Hindlimb muscle (tissue), 1 donor: ENCODE measurements at places on chromosomes 4 and X.

DNA sequence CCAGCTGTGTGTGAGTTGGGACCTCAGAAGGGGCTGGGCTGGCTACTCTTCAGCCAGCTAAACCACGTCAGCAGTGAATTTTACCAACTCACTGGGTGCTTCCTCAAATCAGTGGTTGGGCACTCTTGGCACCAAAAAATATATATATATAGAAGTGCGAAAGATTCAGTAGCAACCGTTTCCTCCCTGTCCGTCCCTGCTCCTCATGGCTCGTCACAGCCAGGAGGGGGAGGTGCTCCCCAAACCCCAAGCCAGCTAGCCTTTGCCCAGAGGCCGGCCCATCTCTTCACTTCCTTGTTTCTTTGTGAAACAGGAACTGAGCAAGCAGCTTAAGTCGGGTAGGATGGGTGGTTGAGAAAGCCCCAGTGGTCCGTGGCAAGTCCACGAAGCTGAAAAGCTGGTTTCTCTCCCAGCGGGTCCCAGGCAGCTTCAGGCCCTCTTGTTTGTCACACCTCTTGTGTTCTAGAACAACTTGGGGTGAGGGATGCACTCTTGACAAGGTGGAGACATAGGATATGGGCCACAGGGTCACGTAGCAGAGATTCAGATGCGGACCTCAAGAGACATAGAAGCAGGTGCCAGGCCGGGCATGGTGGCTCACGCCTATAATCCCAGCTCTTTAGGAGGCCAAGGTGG is 6.8 kb upstream of the SASH3 start:
- no peak for DNase-seq

GRCh38 chr4:80790152-80790551 is 240.4 kb upstream of the BMP3 start:
- no peak for DNase-seq

- DNase-seq, result no peak
These were observed 10.3 kb upstream of the VSIG4 start for GRCh38 chrX:66050140-66050569.

GRCh38 chr4:16255730-16256129 is 29.5 kb upstream of the TAPT1 start:
- no peak for DNase-seq

DNA sequence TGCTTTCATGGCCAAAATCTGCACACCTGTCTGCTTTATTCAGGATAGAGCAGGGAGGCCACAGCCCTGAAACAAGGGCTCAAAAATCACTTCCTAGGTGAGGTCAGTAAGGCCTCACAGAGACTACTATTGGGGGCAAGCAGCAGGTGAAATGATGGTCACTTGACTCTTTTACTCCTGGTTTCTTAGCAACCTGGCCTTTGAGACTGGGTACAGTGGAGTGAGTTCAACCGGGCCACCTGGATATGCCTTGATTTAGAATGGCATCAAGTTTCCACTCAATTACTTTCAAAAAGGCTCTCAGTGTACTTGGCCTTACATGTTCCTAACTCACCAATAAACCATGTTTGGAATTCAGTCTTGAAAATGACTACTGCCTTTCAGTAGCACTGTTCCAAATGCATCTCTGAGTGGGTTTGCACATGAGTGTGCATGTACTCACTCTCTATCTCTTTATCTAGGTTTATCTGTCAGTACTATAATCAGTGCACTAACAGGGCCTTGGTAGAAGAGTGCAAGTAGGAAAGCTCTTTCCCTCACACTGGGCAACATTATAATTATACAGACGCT is 388.2 kb downstream of the OPHN1 start:
- DNase-seq, result no peak

DNA sequence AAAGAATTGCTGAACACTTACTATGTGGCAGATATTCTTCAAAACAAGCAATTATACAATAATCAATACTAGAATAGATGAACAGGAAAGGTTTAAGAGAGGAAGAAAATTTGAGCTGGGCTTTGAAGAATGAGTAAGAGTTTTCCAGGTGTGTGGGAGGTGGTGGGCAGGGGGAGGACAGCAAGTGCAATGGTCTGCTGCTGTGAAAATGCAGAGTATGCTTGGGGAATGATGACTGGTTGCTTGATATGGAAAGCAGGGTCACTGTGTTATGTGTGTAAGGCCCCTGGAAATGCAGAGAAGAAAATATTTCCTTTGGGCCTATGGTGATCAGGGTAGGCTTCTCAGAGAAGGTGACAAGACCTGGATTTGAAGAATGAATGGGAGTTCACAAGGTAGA is 300.3 kb downstream of the CAMK2D start:
- no peak for DNase-seq

- DNase-seq, result no peak
These were observed 898.3 kb downstream of the CCSER1 start for GRCh38 chr4:91025241-91026148.

DNA sequence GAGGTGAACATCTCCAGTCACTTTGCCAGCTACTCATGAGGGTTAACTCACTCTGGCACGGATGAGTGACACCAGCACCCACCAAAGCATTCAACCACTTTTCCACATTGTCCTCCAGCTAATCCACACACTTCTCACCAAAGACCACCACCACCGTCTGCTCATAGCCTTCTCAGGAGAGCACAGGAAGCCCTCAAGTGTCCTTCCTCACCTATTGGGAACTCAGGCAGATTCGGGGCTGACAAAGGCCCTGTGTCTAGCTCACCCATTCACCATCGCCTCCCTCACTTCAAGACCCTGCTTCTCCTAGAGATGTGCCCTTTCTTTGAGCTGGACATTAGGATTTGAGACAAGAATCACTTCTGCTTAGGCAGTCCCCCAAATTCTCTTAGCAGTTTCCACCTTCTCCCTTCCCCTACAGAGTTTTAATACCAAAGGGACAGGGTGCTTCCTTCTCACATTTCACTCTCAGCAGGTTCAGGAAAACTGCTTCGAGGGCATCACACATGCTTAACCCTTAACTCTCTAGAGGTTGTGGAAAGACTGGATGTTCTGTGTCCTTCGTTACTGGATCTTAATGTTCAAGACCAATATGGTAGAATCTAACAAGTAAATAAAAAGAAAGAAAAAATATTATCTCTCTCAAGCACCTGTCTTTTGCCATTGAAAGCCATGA is 11.0 kb downstream of the RXFP1 start:
- no peak for DNase-seq

- DNase-seq, result no peak
These were observed 8.2 kb downstream of the SLC38A5 start for GRCh38 chrX:48461830-48462229.

DNA sequence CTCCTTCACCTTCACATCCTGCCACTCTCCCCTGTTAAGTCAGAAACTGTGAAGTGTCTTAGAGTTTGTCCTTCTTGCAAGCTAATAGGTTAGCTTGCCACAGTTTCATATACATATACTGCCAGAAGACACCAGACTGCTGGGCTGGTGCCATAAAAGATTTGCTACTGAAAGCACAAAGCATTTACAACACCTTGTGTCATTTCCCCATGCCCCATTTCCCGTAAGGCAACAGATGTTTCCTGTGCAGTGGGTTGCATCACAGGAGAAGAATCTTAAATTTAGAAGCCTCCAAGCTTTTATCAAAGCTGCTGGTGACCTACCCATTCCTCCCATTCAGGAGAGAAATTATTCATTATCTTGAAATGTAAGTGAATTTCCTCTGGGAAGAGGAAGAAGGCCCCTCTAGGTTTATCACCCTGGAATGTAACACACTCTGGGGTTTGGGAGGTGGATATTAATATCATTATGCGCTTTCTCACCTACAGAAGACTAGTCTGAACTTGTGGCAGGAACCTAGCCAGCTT is 34.5 kb upstream of the RAB33B start:
- DNase-seq, result peak; percentile 35

DNA sequence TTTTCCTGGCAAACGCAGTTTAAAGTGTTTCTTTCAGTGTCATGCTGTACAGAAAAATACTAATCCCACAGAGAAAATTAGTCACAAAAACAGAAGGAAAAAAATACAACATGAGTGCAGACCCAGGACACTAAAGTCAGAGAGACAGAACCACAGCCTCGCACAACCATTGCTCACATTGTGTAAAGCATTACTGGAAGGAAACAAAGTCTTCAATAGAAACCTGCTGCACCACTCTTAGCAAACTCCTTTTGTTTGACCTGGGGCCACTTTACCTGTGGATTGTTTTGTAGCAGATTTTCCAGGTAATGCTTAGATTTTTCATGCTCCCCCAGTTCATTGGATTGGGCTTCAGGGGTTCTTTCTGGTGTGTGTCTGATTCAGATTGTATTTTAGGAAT is 131.8 kb upstream of the TMLHE start:
- DNase-seq, result no peak

GRCh38 chr4:117400039-117400835 is 314.9 kb upstream of the TRAM1L1 start:
- DNase-seq, result no peak

DNA sequence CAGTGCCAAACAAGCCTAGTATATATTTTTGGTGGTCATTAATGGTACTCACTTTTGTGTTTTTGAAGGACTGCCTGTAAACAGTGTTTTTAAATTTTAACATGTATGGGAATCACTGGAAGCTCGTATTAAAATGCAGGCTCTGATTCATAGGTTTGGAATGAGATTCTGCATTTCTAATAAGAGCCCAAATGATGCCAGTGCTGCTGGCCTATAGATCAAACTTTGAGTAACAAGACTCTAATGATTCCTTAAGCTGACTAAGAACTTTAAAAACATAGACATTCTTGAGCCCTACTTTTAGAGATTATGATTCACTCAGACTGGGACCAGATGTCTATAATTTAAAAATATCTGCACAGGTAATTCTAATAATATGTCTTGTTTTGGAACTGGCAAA is 823.2 kb upstream of the LCORL start:
- no peak for DNase-seq

GRCh38 chr4:102533348-102533747 is 32.2 kb downstream of the NFKB1 start:
- DNase-seq, result no peak

DNA sequence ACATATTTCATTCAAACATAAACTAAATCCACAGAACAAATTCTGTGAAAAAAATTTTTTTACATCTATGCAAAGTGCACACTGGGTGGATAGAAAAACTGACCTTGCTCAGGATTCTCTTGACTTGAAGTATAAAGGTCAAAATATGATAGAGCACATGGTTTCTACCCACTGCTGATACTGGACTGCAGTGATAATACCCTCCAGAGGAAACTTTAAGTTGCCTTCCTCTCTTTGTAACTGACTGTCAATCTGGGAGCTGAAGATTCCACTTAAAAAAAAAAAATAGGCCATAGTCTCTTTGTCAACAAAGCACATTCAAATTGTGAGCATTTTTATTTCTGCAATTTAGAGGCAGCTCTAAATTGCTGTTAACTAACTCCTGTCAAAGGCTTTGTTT is 3.2 kb upstream of the AMMECR1 start:
- DNase-seq, result no peak

DNA sequence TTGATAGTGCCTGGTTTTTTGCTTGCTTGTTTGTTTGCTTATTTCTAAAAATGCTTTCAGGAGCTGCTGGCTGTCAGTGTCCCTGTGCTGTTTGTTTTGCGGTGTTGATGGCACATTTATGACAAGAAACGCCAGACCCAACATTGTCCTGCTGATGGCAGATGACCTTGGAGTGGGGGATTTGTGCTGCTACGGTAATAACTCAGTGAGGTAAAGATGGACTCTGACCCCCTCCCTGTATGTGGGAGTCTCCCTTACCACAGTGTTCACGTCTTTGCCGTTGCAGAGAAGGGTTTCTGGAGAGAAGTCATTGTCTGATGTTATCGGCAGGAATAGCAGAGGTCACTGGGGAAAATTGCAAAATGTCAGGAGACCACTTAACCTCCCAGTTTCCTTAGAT is at the start of gene ARSH:
ARSH (plus strand) TSS at position 52 of the 400 bp plus-strand sequence; CDS start at position 119, 67 bp downstream.
- DNase-seq, result no peak

DNA sequence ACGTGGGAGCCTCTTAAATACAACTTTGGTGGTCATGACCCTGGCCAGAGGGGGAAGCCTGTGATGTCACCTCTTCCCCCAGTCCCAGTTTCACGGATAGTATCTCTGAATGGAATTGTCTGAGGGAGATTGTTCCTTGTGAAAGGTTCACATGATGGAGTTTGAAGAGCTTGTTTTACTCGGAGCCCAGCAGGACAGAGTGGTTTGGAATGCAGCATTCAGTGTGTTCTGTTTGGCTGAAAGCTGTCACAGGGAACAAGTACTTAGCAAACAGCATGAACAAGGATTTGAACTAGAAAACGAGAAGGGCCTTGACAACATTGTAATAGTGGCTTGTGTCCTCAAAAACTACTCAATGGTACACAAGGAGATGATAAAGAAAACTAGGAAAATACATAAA is 133.9 kb upstream of the CXorf66 start:
- DNase-seq, result no peak

- no peak for DNase-seq
These were observed 20.5 kb upstream of the CD40LG start for GRCh38 chrX:136627409-136627808.

GRCh38 chr4:140300271-140300970 is 73.0 kb upstream of the SCOC start:
- no peak for DNase-seq

- DNase-seq, result no peak
These were observed 15.0 kb downstream of the C4orf51 start for GRCh38 chr4:145694929-145695328.

DNA sequence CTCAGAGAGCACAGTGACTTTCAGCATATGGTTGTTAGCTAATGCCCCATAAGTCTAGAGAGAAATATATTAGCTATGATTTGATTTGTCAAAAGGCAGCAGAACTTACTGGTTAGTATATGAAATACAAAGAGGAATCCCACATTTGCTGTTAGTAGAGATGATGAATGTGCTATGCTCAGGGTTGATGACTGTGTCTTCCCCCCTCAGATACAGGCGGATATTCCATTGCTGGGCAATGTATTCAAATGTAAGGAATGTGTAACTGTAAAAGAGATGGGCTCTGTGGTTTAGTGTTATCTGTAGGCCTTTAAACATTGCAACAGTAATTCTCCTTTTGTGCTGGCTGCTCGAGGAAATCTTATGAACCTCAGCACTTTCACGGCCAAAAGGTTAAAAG is 528.9 kb upstream of the ARX start:
- DNase-seq, result no peak

GRCh38 chr4:4637710-4638109 is 95.9 kb upstream of the STX18 start:
- no peak for DNase-seq

- DNase-seq, result no peak
These were observed 143.9 kb downstream of the PJA1 start for GRCh38 chrX:69021141-69021960.

DNA sequence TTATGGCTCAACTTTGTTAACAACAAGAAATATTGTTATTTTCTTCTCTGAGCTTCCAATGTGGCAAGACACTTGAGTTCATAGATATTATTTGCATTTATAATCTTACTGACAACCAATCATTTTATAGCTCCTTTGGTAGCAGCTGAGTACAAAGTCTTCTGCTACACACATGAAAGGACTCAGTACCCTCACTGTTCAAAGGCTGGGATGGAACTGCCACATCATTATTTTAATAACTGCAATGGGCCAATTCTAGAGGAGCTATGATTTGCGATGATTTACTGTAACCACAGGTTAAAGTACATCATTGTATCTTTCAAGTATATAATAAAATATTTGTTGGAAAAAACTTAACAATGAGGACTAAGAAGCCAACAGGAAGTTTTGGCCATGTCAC is 10.9 kb downstream of the MTTP start:
- DNase-seq, result no peak
